ENCODE measurements at places on chromosomes 11 and 22. TPM values are rescaled to one million over a fixed set of nuclear protein-coding genes. Genes with fewer than 3 reads are reported as not detected.

GAB4 gene
- not detected for total RNA-seq

RTN4R gene
- total RNA-seq: 0.65 TPM

TRIM48 gene
- total RNA-seq: not detected

BDNF gene
- total RNA-seq: 3.9 TPM

PGAP2 gene
- 11.5 TPM for total RNA-seq

DYNC2H1 gene
- total RNA-seq: 6.5 TPM

PNPLA3 gene
- 0.98 TPM for total RNA-seq

PARVG gene
- total RNA-seq: under 0.01 TPM

HINFP gene
- total RNA-seq: 24.5 TPM

H19 gene
- total RNA-seq: 28.1 TPM

VPREB1 gene
- not detected for total RNA-seq

OR8H3 gene
- not detected for total RNA-seq

CHADL gene
- total RNA-seq: 0.98 TPM

KRTAP5-11 gene
- total RNA-seq: not detected

SERPIND1 gene
- total RNA-seq: not detected

OR52E4 gene
- not detected for total RNA-seq

APOBEC3G gene
- 4.1 TPM for total RNA-seq

THAP7 gene
- total RNA-seq: 22.0 TPM

C22orf15 gene
- total RNA-seq: not detected

MRGPRX4 gene
- not detected for total RNA-seq

UPK3A gene
- not detected for total RNA-seq

RGL4 gene
- not detected for total RNA-seq

NRGN gene
- total RNA-seq: 2.6 TPM

MS4A7 gene
- not detected for total RNA-seq

OR4D5 gene
- not detected for total RNA-seq

EXPH5 gene
- total RNA-seq: under 0.01 TPM

RIC3 gene
- total RNA-seq: not detected

HORMAD2 gene
- not detected for total RNA-seq

MICAL2 gene
- total RNA-seq: 179 TPM

MPEG1 gene
- not detected for total RNA-seq

DEUP1 gene
- total RNA-seq: not detected

TMEM191C gene
- 1.2 TPM for total RNA-seq

CYB5R2 gene
- 5.5 TPM for total RNA-seq

PKP3 gene
- total RNA-seq: 0.86 TPM

INPPL1 gene
- total RNA-seq: 80.4 TPM

E2F8 gene
- total RNA-seq: 7.5 TPM

KCNJ11 gene
- total RNA-seq: 0.19 TPM

TRIM6 gene
- 2.1 TPM for total RNA-seq

RAPSN gene
- 0.33 TPM for total RNA-seq

SORL1 gene
- total RNA-seq: 0.19 TPM

TMEM126A gene
- total RNA-seq: 49.1 TPM

SCGB1D1 gene
- total RNA-seq: not detected

TMEM223 gene
- 14.0 TPM for total RNA-seq

TSSK2 gene
- not detected for total RNA-seq

SPON1 gene
- under 0.01 TPM for total RNA-seq

DSCAML1 gene
- not detected for total RNA-seq

OR4C11 gene
- total RNA-seq: not detected

ANO5 gene
- total RNA-seq: 0.38 TPM

KRTAP5-8 gene
- total RNA-seq: not detected

C1QTNF5 gene
- 111 TPM for total RNA-seq

SMIM35 gene
- total RNA-seq: not detected

TMEM151A gene
- not detected for total RNA-seq

LARGE1 gene
- 4.6 TPM for total RNA-seq

SLC17A6 gene
- not detected for total RNA-seq

OR52I1 gene
- total RNA-seq: not detected

Measured in vein endothelial cell (primary cell).